Astrocyte (in vitro differentiated cells and primary cell): ENCODE measurements at places on chromosomes 2 and 18.

DNA sequence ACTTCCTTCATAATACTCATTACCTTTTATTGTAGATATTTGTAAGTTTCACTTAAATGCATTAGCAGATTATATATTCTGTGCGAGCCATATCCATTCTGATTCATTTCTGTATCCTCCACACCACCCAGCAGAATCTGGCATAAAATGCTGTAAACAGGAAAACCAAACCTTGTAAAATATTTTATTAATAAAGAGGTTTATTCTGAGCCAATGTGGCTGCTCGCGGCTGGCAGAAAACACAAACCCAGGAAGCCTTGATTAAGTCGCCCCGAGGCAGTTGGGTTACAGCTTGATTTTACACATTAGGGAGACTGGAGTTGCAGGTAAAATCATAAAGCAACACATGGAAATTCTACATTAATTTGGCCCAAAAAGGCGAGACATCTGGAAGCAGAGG is 40.5 kb downstream of the GNAL start:
- DNase-seq = no peak
- H3K4me3 ChIP-seq = no peak overlapping the region
- H3K27me3 ChIP-seq = peaks cover 27% of the 10 kb centered on the region

DNA sequence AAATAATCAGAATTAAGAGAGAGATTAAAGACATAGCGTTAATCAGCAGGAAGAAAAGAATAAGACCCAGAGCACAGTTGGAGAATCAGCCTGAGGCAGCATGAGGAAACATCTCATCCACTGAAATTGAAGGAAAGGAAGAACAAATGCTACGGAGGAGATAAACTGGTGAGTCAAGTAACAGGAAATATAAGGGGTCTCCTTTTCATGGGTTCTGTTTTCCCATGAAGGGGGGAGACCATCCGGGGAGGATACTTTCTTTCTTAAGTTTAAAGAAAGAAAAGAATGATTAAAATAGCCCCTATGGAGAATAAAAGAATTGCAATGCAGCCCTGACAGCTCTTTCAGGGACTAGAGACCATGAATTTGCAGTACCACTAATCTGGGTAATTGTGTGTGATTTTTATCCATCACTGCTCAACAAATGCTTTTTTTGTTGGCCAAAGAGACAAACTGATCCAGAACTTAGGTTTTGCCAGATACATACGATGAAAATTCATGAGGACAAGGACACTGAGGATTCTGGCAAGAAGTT is 17.7 kb downstream of the ROCK2 start:
- no peak overlapping the region for H3K27ac ChIP-seq
- no peaks in the 10 kb centered on the region for H3K36me3 ChIP-seq

GRCh38 chr18:53526101-53526870 is 698.2 kb downstream of the MBD2 start:
- H3K27me3 ChIP-seq = no peaks in the 10 kb centered on the region
- no peak overlapping the region for H3K4me3 ChIP-seq
- DNase-seq = no peak
- no peaks in the 10 kb centered on the region for H3K36me3 ChIP-seq
- no peaks in the 10 kb centered on the region for H3K4me1 ChIP-seq

DNA sequence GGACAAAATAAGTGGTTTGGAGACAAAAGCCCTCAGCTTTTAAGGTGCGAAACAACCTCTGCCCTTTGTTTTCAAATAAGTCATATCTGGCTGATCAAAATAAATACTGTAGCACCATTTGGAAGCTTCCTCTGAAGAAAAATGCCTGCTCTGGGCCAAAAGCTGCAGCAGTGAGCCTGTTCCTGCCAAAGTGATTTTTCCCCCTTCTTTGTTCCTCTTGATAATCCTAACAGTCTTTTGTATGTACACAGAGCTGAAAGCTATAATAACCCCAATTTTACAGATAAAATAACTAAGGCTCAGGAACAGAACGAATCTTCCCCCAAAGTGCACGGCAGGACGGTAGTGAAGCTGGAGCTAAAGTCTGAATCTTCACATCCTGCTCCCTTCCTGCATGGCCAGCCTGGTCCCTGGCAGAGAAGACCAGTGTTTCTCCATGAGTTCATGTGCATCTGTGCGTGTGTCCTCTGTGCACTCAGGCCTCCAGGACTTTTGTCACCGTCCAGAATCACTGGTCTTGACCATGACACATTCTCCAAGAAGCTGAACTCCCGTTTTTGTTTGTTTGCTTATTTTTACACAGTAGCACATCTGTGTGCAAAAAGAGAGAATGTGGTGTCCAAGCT is 2114.1 kb upstream of the PIK3C3 start:
- H3K4me1 ChIP-seq = peaks cover 13% of the 10 kb centered on the region
- H3K27me3 ChIP-seq = no peaks in the 10 kb centered on the region
- no peaks in the 10 kb centered on the region for H3K36me3 ChIP-seq
- no peak for DNase-seq
- peak overlapping the region; percentile 67 for H3K4me3 ChIP-seq

DNA sequence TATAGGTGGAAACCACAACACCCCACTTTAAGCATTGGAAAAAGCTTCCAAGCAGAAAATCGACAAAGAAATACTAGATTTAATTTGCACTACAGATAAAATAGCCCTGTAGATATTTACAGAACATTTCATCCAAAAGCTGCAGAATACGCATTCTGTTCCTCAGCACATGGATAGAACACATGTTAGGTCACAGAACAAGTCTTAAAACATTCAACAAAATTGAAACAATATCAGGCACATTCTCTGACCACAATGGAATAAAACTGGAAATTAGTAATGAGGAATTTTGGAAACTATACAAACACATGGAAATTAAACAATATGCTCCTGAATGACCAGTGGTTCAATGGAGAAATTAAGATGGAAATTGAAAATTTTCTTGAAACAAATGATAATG is 27.8 kb upstream of the XDH start:
- H3K27ac ChIP-seq = no peak overlapping the region
- no peaks in the 10 kb centered on the region for H3K36me3 ChIP-seq
- no peak overlapping the region for H3K4me3 ChIP-seq
- H3K4me1 ChIP-seq = no peaks in the 10 kb centered on the region

DNA sequence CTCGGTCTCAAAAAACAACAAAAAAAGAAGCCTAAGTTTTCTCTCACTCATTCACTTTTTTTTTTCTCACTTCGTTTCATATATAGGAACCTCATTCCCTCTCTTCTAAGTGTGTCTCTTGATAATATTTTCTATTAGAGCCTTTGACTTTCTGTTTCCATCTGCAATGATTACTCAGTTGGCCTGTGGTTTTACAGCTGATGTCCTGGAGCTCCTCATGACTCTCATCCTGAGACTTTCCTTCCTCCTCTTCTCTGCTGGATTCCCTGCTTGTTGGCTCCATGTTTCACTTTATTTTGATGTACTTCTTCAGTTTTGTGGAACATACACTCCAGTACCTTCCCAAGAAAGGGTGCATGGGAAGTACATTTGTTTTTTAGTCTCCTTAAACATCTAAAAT is 154.2 kb upstream of the GATA6 start:
- H3K27me3 ChIP-seq = no peaks in the 10 kb centered on the region
- no peak overlapping the region for H3K27ac ChIP-seq
- no peaks in the 10 kb centered on the region for H3K4me1 ChIP-seq

- no peak overlapping the region for H3K27ac ChIP-seq
- peak; percentile 95 for DNase-seq
- no peaks in the 10 kb centered on the region for H3K36me3 ChIP-seq
- H3K4me1 ChIP-seq = peaks cover 27% of the 10 kb centered on the region
These were observed 107.8 kb upstream of the REV1 start for GRCh38 chr2:99597616-99598015.

- H3K4me1 ChIP-seq = peaks cover 8% of the 10 kb centered on the region
- no peak overlapping the region for H3K27ac ChIP-seq
- no peaks in the 10 kb centered on the region for H3K27me3 ChIP-seq
- peaks cover 4% of the 10 kb centered on the region for H3K36me3 ChIP-seq
- DNase-seq = no peak
These were observed 64.7 kb downstream of the STK39 start for GRCh38 chr2:168182550-168183249.

DNA sequence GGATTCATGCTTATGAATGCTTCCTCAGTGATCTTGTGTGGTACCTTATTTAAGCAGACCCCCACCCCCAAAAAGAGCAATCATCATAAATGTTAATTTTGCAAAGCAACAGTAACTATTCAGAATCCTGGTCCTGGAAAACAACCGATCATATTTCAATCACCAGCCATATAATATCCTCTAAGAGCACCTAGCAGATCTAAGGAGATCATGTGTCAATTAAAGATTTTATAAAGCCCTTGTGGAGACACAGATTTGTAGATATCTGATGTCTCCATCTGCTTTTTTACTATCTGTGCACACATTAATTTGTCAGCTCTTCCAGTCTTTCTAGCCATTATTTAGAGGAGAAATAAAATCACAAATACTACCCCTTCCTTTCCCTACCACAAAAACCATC is 423.7 kb downstream of the TGIF1 start:
- no peak for DNase-seq
- H3K36me3 ChIP-seq = no peaks in the 10 kb centered on the region
- H3K4me1 ChIP-seq = no peaks in the 10 kb centered on the region
- H3K27me3 ChIP-seq = no peaks in the 10 kb centered on the region
- H3K4me3 ChIP-seq = no peak overlapping the region

- H3K27me3 ChIP-seq = peaks cover 31% of the 10 kb centered on the region
- no peak overlapping the region for H3K27ac ChIP-seq
These were observed 137.8 kb downstream of the BCL2 start for GRCh38 chr18:63181706-63182309.

DNA sequence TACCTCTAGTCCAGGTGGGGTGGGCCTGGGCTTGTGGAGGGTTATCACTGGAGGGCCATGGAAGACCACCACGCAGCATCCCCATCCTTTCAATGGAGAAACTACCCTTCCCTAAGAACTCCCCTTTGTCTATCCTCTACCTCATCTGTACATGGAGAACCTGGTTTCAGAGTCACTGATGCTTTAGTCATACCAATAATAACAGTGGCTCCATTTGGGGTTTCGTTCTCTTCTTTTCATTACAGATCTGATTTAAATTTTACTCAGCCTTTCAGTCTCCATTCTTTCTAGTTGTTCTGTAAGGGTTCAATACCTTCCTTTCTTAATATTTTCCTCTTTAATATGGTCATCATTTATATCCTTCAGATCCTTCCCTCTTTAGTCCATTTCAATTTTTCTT is 54.6 kb upstream of the ZFP36L2 start:
- H3K36me3 ChIP-seq = peaks cover 6% of the 10 kb centered on the region
- no peak for DNase-seq

DNA sequence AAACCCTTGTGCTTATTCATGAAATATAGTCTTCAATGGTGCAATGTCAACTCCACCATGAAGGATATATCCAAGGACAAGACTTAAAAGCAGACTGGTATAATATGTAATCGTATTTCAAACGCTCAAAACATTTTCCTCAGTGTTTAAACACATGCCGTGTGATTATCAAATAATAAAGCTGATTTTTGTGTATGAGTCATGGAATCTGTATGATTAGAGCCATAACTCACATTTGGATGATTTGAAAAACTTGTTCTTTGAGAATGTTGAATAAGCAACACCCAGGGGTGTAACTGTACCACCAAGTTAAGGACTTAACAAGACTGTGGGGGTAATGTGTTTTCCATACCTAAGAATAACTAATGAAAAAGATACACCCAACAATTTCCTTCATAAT is 215.3 kb downstream of the STK39 start:
- no peaks in the 10 kb centered on the region for H3K27me3 ChIP-seq
- peak; percentile 9 for DNase-seq
- no peaks in the 10 kb centered on the region for H3K36me3 ChIP-seq
- H3K4me1 ChIP-seq = peaks cover 9% of the 10 kb centered on the region
- H3K4me3 ChIP-seq = no peak overlapping the region
- H3K27ac ChIP-seq = no peak overlapping the region

DNA sequence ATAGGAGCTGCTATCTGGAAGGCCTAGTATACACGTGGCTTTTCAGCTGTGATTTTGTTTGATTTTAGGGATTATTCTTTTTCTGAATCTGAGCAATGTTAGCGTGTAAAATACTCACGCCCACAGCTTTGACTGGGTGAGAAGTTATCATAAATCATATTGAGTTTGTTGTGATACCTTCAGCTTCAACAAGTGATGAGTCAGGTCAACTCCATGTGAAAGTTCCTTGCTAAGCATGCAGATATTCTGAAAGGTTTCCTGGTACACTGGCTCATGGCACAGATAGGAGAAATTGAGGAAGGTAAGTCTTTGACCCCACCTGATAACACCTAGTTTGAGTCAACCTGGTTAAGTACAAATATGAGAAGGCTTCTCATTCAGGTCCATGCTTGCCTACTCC is at the start of gene GKN1:
Gene GKN1 (plus strand): TSS at position 386 of the 400 bp plus-strand sequence. CDS start 42 bp downstream, outside the sequence.
- no peak within 1 kb of the TSS for H3K27ac ChIP-seq
- no peak within 1 kb of the TSS for H3K4me3 ChIP-seq
- H3K36me3 ChIP-seq = no peaks in the 10 kb centered on the region
- DNase-seq = peak; percentile 49
- H3K4me1 ChIP-seq = peaks cover 22% of the 10 kb centered on the region

- H3K27ac ChIP-seq = no peak overlapping the region
- no peaks in the 10 kb centered on the region for H3K27me3 ChIP-seq
- H3K36me3 ChIP-seq = no peaks in the 10 kb centered on the region
- no peak overlapping the region for H3K4me3 ChIP-seq
These were observed 6.9 kb upstream of the CASP10 start for GRCh38 chr2:201176081-201176481.

DNA sequence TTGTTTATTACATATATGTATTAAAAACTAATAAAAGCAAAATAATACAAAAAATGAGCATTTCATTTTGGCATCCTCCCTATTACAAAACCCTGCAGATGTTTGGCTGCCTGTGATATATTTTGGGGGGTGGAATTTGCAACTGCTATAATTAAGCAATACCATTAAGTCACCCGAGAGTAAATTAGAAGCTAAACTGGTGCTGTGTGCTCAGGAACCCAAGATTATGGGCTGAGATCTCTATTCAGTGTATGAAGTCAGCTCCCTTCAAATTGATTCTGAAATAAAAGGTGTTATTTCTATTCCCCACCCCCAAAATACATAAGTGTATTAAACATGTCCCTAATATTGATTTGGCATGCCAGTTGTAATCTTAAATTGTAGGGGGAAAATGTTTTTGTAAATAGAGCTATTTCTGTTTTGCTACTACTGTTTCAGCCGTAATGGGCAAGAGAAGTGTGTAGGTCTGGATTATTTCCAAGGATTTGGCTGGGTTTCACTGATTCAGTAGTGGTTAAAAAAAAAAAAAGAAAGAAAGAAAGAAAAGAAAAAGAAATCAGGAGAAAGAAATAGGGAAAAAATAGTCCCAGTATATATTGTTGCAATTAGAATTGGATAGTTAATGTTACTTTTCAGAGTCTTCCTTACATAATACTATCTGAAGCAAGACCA is 110.9 kb downstream of the SS18 start:
- no peak overlapping the region for H3K4me3 ChIP-seq
- DNase-seq = no peak
- H3K36me3 ChIP-seq = no peaks in the 10 kb centered on the region
- no peaks in the 10 kb centered on the region for H3K4me1 ChIP-seq
- H3K27me3 ChIP-seq = no peaks in the 10 kb centered on the region
- no peak overlapping the region for H3K27ac ChIP-seq
